GM06990 (cell line): ENCODE measurements at places on chromosomes 13 and 19.

- DNase-seq = no peak
These were observed 257.7 kb downstream of the SLITRK6 start for GRCh38 chr13:85541476-85541875.

GRCh38 chr19:1093811-1094553, 1.2 kb downstream of the POLR2E start:
- DNase-seq = peak; percentile 19

DNA sequence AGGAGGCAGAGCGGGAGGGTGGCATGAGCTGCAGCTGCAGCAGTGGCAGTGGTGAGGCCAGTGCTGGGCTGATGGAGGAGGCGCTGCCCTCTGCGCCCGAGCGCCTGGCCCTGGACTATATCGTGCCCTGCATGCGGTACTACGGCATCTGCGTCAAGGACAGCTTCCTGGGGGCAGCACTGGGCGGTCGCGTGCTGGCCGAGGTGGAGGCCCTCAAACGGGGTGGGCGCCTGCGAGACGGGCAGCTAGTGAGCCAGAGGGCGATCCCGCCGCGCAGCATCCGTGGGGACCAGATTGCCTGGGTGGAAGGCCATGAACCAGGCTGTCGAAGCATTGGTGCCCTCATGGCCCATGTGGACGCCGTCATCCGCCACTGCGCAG, 2.0 kb downstream of the EGLN2 start:
- no peak for DNase-seq

GRCh38 chr19:4609878-4610511, 29.3 kb upstream of the TNFAIP8L1 start:
- no peak for DNase-seq
